ENCODE measurements at places on chromosomes 5 and 9. TPM values are rescaled to one million over a fixed set of nuclear protein-coding genes. Genes with fewer than 3 reads are reported as not detected.

Gene GPR21
- 0.19 TPM for total RNA-seq

Gene NR5A1
- not detected for total RNA-seq

Gene SPATA6L
- total RNA-seq = not detected

Gene MPDZ
- 26.5 TPM for total RNA-seq

Gene HEMGN
- not detected for total RNA-seq

Gene RXRA
- 42.4 TPM for total RNA-seq

Gene NME5
- 2.6 TPM for total RNA-seq

Gene SLC6A7
- not detected for total RNA-seq

Gene ADRA1B
- total RNA-seq = 1.7 TPM
